ENCODE measurements at places on chromosomes 5 and 9.

DNA sequence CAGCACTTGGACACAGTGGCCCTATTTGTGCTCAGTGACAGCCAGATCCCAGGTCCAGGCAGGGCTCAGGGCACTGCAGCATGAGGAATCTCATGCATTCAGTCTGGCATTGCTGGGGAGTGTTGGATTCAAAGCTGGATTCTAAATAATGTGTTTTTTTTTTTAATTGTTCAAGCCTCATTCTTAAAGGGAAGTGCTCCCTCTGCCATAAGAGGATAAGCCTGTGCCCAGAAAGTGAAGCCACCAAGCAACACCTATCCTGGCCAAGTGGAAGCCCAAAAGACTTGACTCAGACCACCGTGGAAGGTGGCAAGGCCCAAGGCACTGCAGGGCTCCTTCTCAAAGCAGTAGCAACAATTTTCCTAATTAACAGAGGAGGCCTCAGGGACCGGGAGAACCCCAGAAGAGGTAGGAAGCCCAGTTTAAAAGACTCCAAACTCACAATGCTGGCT lies 135.6 kb downstream of the ACTL7B start:
- DNase-seq = no peak

DNA sequence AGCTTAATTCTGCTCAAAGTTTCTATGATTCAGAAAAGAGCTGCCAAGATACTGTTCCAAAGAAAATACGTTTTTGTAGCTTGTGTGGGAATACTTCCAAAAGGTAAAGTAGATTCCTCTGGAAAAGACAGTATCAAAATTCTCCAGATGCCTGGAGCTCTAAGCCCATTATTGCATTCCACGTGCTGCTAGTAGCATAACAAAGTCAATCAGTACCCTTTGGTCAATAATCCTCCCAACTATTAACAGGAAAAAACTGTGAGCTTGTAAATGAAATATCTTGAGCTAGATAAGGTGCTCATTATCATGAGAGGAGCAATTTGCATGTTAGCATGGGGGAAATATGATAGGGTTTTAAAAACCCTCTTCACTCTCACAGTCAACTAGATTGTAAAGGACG lies 229.5 kb upstream of the TYRP1 start:
- no peak for DNase-seq

DNA sequence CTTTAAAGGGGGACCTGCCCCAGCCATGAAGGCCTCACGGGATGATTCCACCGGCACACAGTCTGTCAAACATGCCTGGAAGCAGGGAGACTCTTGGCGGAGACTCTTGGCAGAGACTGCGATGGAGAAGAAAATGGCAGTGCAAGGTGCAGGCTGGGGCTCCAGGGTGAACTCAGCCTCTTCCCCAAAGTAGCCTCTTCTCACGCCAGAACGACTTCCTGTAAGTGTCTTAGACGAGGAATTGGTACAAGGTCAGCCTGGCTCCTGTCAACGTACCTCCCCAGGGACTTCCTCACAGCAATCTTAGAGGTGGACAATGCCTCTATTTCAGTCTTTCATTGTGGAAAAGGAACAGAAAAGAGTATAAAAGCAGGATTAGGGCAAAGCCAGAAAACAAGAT lies 109.3 kb downstream of the UGCG start:
- DNase-seq = no peak

GRCh38 chr5:160542281-160542680 lies 120.6 kb downstream of the PTTG1 start:
- DNase-seq = no peak

All from ELF-1 (cell line).